ENCODE measurements at places on chromosomes 3 and 15.

- DNase-seq = no peak
Measured at GRCh38 chr15:48388910-48389309, 57.7 kb downstream of the DUT start.

DNA sequence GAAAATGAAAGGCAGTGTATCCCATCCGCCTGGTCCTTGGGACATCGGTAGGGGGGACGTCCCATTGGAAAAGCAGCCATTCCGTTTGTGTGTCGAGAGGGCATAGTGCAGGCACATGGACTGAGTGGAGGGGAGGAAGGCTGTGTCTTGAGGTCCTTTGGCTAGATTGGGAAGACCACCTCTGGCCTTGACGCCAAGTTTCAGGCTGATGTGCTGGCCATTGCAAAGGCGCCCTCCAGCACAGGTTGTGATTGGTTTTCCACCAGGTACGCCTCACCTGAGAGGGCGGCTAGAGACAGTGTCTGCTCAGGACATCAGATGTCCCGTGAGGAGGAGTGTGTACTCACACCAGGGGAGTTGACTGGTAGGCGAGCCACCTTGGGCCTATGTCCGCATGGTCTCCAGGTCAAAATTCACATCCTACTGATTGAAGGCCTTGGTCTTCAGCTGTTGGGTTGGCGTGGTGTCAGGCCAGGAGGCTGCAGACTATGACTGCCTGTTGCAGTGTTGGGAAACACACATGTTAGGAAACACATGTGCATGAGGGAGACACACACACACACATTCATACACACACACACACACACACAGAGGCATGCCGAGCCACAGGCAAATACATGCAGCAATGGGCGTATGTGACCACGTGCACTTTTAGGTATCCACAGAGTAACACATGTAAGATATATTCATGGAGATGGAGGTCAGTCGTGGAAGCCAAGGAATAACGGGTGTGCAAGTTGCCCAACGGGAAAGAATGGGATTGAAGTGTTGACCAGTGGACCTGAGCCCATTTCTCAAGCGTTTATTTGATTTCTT, 98.4 kb downstream of the SNRPN start:
- DNase-seq = no peak

DNA sequence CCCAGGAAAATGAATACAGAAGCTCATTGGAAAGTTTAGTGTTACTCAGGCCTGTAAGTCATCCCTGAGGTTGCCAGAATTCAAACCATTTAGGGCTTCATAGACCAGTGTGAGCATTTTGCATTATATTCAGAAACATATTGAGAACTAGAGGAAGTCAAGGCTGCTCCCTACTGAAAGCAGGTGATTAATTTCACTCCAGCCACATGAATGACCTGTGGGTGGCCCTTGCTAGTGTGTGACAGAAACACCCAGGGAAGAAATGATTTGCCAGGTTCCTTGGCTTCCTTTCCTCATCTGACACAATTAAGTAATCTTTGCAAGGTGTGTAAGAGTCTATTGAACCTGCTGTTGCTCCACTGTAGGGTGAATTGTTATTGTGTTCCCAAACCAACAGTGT, 61.8 kb downstream of the GAP43 start:
- DNase-seq = no peak

GRCh38 chr3:141471160-141471559, 15.7 kb upstream of the RASA2 start:
- no peak for DNase-seq

- no peak for DNase-seq
Measured at GRCh38 chr15:40006003-40006402, 33.0 kb downstream of the SRP14 start.

- no peak for DNase-seq
Measured at GRCh38 chr3:59335338-59335737, 285.5 kb upstream of the CFAP20DC start.

GRCh38 chr15:67750371-67750770, 74.9 kb upstream of the SKOR1 start:
- no peak for DNase-seq

DNA sequence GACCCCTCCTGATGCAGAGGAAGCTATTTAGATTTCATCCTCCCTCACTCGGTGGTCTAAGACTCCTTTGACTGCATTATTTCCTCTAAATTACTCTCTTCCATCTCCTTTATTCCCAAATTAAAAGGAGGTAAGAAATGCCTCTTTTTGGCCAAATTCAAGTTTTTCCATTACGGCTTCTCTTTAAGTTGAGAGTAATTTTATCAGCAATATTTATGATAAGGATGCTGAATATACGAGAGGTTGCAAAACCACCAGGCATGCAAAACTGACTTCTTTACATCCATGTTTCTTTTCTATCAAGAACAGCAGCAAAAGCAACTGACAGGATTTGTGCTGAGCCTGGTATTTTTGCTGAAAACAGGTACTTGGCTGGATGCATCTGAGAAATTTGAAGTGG, 262.0 kb upstream of the RARB start:
- DNase-seq = no peak

DNA sequence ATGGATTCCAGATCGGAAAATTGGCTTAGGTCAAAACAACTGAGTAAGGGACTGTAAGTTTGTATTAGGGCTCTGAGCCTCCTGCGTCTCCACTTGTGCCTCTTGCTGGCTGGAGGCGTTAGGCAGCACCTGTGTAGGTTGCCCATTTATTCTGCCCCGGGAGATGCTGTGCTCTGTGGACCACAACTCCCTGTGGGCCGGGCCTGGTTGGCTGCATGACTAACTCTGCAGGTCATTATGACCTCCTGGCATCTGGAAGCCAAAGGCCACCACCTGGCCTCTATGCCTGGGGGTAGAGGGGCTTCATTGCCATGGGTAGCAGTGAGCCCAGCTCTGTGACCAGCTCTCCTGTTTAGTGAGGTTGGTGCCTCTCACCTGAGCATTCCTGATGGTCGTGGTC, 36.0 kb upstream of the BDH1 start:
- DNase-seq = no peak

DNA sequence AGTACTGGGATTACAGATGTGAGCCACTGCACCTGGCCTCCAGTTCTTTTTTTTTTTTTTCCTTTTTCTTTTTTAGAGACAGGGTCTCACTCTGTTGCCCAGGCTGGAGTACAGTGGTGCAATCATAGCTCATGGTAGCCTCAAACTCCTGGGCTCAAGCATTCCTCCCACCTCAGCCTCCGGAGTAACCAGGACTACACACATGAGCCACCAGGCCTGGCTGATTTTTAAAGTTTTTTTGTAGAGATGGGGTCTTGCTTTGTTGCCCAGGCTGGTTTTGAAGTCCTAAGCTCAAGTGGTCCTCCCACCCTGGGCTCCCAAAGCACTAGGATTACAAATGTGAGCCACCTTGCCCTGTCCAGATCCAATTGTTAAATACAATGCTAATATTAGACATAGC, 13.6 kb upstream of the ULK3 start:
- DNase-seq = no peak

- DNase-seq = no peak
Measured at GRCh38 chr3:114466816-114467215, 173.0 kb downstream of the TIGIT start.

GRCh38 chr15:81054236-81054635, 53.5 kb downstream of the TLNRD1 start:
- DNase-seq = no peak

GRCh38 chr15:61564785-61565184, 335.7 kb upstream of the RORA start:
- no peak for DNase-seq

GRCh38 chr15:101459579-101460300, 29.8 kb downstream of the PCSK6 start:
- no peak for DNase-seq

GRCh38 chr3:139587797-139588196, 48.3 kb upstream of the RBP1 start:
- DNase-seq = no peak

- DNase-seq = no peak
Measured at GRCh38 chr15:40092256-40092978, 16.3 kb downstream of the BMF start.

- DNase-seq = no peak
Measured at GRCh38 chr15:50232791-50233190, 32.7 kb downstream of the HDC start.

GRCh38 chr3:151751161-151751560, 17.4 kb downstream of the AADACL2 start:
- DNase-seq = no peak

DNA sequence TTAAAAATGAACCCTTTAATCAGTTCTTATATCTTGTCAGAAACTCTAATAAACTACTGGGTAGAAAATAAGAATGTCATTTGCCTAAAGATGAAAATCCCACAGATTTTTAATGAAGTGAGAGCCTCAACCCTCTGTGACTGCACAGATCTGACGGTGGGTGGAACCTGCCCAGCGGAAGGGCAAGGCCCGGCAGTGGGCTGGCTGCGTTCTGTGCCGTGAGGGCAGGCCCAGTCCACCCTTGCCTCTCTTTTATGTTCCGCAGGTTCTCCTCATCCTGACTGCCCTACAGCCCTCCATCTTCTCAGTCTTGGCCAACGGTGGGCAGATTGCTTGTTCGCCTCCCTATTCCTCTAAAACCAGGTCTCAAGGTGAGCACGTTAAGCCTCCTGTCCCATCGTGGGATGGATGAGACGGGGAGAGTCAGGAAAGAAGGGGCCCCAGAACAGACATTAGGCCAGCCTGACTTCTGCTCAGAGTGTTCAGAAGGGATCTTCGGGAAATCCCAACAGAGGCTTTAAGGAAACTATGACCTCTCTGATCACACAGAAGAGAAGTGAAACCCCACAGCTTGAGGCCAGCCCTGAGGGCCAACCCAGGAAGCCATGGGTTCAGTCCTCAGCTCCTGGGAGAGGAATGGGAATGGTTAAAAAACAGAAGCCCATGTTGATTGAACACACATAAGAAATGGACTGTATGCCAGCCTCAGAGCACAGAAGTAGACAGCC, 16.0 kb downstream of the SLC51A start:
- DNase-seq = no peak

DNA sequence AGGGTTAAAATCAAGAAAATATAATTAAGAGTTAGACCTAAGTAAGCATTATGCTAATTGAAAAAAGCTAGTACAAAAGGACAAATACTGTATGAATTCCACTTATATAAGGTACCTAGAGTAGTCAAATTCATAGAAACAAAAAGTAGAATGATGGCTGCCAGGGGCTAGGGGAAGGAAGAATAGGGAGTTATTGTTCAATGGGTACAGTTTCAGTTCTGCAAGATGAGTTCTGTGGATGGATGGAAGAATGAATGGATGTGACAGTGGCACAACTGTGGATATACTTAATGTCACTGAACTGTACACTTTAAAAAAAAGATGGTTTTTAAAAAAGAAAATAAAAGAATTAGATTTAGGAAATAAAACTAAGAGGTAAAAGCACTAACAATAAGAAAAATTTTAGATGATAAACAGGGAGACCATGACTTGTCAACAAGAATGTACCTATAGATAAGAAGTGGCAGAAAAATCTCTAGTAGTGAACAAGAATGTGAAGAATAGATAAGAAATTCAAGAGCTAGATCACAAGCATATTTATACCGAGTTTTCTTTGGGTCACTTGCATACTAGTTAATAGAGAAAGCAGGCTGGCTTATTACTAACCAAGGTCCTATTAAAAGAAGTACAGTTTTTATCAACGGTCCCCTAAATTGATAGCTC, 5.5 kb downstream of the IFT80 start:
- no peak for DNase-seq

DNA sequence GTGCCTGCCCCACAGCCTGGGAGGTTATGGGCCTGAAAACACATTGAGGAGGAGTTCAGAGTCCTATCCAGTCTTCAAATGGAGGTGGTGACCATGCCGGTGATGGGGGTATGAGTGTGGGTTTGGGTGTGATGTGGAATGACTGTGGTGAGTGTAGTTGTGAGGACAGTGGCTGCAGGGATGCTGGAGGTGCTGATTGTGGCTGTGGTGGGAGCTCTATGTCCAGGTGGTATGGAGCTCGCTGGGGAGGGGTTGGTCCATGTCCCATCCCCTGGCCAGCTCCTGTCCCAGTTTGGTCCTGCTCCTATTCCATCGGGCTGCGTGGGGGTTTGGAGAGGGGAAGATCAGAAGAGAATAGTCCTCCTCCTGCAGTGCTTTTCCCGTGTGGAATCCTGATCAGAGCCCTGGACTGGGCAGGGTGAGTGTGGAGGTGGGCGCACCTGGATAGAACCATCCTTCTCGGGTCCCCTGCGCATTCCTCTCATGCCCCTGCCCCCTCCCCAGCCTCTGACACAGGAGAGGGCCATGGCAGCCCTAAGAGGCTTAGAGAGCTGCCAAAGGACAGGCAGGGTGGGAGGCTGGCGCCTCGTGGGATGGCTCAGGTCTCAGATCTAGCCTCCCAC, 23.0 kb upstream of the GOLGA6C start:
- DNase-seq = no peak
